ENCODE measurements at places on chromosomes 4 and X.

GRCh38 chr4:158016511-158016910 is 156.3 kb downstream of the GASK1B start:
- DNase-seq, result no peak

GRCh38 chr4:13534344-13535063 is 9.8 kb downstream of the NKX3-2 start:
- no peak for DNase-seq

GRCh38 chr4:113756005-113756410 is 5.5 kb downstream of the CAMK2D start:
- DNase-seq, result no peak

DNA sequence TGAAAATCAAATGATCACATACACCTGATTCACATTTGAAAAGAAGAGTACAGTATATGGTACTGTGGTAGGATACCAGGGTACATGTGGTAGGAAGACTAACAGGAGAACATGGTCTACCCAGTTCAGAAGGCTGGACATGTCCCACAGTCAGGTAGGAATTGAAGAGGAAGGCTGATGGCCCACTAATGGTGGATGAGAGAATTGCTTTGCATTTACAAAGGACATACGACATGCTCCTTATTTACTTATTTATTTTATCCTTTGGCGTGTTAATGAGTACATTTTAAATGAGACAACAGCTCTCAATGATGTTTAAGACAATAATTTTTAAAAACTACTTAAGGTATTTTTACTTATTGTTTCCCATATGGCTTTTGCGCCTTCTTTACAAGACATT is 106.7 kb upstream of the BMP2K start:
- no peak for DNase-seq

DNA sequence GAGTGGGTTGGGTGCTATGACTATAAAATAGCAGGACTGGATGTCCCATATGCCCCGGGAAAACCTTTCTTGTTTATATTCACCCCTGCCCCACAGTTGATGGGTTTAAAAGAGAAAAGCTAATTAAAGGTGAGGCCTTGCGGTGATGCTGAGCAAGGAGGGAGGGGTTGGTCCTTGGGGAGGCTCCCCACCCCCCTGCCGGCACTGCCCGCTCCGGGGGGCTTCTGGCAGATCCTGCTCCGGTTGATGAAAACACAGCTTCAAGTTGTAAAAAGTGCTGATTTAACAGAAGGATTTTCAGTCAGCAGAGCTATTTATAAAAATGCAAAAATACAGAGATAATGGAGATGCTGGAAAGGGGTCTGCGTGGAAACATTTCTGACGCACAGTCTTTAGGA is 68.6 kb downstream of the MTMR1 start:
- no peak for DNase-seq

DNA sequence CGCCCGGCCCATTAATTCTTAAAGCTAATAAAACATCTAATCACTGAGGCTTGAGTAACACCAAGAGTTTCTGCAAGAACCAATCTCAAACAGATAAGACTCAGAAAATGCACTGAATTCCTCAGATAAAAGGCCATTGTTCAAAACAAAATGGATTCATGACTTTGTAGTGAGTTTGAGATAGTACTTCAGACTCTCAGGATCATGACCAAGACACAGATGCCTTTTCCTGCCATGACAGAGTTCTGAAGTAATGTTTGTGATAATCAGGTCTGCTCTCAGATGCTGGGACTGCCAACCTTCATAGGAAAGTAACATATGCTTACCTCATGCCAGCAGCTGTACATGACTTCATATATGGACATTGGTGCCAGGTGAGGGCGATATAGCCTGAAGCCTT is 54.6 kb downstream of the NIPAL1 start:
- DNase-seq, result no peak

DNA sequence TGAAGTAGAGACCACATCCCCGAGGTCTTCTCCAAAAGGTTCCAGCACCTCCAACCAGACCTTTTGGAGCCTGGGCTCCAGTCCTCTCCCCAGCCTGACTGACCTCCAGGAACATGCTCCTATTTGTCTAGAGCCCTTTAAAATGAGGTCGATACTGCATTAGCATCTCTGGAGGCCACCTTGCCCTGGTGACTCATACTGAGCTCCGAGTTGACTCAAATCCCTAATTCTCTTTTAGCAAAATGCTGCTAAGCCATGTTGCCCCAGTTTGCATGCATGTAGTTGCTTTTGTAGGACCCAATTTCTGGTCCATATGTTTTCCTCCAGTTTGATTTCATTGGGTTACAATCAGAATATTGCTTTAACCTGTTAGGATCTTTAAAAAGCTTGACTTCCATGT is 43.5 kb upstream of the CITED1 start:
- no peak for DNase-seq

Measured in non-pigmented ciliary epithelial cell (primary cell).